Hippocampal formation (tissue), 2 donors: ENCODE measurements at places on chromosomes 13 and 19.

GRCh38 chr13:99968521-99969452 is 2.8 kb downstream of the ZIC5 start:
- no peak for DNase-seq

DNA sequence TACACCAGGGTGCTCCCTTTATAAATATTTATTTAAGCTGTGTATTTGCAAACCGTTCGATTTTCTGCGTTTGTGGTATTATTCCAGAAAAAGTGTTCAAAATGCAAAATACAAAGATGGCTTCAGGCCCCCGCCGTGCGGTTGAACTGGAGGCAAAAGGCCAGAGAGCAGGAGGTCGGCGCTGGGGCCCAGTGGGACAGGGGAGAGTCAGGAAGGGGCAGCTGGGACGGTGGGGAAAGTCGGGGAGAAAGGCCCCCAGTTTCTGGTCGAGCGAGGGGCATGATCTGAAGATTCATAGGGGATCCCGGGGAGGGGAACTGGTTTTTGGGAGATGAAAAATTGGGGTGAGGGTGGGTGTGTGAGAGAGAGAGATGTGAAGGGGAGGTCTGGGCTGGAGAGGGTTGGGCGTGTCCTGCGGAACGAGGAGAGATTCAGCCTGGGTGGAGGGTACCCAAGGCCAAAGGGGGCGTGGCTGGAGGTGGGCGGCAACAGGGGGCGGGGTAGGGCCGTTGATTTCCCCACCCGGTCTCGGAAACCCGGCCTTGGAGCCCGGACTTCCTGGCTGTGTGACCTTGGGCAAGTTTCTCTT is 678 bp downstream of the ISOC2 start:
- DNase-seq = peak; percentile 43

DNA sequence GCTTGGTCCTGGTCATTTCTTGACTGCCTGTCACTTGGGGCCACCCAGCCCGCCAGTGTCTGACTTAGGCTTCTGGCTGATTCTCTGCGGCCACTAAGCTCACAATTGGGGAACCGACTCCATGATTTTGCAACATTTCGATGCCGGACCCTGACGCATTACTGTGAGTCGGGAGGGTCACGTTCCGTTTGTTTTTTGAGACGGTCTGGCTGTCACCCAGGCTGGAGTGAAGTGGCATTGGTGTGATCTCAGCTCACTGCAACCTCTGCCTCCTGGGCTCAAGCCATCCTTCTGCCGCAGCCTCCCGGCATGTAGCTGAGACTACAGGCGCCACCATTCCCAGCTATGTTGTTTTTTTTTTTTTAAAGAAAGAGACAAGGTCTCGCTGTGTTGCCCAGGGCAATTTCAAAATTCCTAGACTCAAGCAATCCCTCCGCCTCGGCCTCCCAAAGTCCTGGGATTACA is 3.2 kb upstream of the ADAT3 start:
- no peak for DNase-seq

GRCh38 chr19:16661480-16662034 is 618 bp downstream of the TMEM38A start:
- DNase-seq = no peak

- no peak for DNase-seq
These were observed 29.1 kb upstream of the NCCRP1 start for GRCh38 chr19:39167461-39168257.

DNA sequence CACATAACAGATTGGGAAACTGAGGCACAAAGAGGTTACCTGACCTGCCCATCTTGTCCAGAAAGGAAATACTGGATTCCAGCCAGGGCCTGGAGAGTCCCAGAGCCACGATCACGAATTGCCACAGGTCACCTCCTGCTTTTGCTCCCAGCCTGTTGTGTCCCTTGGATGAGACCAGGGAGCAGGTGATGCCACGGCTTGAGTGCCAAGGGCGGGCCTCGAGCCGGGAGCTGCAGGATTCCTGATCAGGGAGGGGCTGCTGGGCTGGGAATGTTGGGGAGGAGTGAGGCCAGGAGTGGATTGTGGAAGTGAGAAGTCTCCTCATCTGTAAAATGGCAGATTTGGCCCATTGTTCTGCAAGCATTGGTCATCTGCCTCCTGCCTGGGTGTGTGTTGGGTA is 29.4 kb downstream of the DNM2 start:
- no peak for DNase-seq

- DNase-seq = no peak
These were observed 893 bp upstream of the NPHS1 start for GRCh38 chr19:35853038-35853756.

- DNase-seq = no peak
These were observed 12.2 kb upstream of the SLC7A9 start for GRCh38 chr19:32881766-32882165.

DNA sequence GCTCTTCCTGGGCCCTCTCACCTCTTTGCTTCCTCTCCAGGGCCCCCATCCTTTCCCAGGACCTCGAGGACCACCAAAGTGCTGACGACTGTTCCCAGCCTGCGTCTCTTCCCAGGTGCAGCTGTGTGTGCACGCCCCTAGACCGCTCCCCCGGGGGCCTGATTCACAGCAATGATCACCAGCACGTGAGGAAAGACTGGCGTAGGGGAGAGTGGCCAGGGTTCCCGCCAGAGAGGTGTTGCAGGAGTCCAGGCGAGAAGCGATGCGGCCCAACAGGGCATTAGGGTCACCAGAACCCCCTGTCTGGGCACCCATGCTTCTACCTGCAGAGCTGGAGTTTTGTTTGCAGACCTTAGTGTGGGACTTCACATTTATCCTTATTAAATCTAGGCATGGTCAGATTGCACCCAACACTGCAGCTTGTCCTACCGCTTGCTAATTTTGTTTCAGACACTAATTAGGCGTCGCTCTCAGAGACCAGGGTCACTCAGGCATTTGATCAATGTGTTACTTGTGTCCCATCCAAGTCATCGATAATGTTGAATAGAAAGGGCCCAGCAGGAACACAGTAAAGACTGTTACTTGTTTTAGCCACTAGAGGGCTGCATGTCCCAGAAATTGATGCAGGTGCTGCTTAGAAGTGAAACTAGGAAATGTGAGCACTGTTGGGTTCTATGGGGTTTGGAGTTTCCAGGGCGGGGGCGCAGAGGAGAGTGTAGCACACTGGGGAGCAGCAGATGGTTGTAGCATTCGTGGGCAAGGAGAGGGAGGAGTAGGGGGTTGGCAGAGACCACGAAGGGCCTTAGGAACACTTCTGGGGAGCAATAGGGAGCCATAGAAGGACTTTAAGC is 53.2 kb downstream of the CDADC1 start:
- DNase-seq = peak; percentile 92

- DNase-seq = no peak
These were observed 868 bp upstream of the UBAC2 start for GRCh38 chr13:99199541-99200431.

DNA sequence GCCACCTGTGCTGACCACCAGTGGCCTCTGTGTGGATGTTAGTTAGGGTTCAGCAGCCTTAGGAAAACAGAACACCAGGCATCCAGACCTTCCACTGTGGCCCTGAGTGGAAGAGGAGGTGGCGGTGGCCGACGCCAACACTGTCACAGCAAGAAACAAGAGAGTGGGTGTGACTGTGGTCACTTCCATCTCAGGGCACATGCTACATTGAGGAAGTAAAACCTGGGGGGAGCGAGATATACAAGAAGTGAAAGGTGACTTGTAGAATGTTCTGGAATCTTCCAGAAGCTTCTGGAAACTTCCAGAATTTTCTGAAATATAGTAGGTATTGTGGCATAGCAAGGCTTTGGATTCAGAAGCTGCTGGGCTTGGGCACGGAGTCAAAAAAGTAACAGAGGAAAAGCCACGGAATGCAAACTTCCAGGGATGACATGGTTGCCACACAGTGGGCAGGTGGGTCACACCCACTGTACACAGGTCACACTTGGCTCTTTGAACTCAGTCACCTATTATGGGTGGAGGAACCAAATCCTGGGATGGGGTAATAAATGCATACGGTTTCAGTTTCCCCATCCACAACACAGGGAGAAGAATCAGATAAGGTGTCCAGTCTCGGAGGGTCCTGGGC is 24.3 kb downstream of the GNG7 start:
- DNase-seq = no peak

DNA sequence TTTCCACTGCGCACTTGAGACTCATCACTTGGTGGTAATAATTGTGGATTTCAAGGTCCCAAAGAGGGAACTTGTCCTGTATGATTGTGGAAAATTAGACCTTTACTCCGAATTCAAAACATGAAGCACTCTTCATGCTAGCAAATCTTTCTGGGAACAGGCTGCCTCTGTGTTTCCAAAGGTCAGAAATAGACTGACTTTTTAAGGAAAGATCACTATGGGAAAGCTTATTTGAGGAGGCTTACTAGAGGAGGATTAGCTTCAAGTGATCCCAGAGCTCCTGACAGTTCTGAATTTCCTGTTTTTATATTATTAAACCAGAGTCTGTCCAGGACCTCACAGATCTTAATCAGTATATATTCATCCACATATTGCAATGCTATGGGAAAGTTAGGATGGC is 5.5 kb downstream of the WDFY2 start:
- no peak for DNase-seq

DNA sequence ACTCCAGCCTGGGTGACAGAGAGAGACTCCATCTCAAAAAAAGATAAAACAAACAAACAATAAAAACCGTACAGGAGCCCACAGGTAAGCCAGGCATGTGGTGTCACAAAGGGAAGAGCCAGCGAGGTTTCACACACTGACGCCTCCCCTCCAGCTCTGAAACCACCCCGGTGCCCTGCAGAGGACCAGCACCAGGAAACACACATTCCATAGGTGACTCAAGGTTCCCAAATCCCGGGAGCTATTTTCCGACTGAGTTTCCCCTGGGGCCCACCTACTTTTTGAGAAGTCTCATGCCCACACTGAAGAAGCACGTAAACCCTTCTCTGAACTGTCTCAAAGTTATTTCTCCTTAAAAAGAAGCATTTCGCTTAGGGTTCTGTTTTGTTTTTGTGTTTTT is 40.3 kb downstream of the RHPN2 start:
- no peak for DNase-seq

- DNase-seq = peak; percentile 42
These were observed 294.2 kb downstream of the ZNF536 start for GRCh38 chr19:30666301-30666803.

- DNase-seq = no peak
These were observed 13.9 kb downstream of the MPND start for GRCh38 chr19:4357095-4357797.

DNA sequence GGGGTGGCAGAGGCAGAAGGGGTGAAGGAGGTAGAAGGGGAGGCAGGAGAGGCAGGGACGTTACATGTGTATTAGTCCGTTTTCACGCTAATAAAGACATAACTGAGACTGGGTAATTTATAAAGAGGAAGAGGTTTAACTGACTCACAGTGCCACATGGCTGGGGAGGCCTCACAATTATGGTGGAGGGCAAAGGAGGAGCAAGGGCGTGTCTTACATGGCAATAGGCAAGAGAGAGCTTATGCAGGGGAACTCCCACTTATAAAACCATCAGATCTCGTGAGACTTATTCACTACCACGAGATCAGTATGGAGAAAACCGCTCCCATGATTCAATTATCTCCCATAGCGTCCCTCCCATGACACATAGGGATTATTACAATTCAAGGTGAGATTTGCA is 19.0 kb upstream of the ACOD1 start:
- DNase-seq = no peak

DNA sequence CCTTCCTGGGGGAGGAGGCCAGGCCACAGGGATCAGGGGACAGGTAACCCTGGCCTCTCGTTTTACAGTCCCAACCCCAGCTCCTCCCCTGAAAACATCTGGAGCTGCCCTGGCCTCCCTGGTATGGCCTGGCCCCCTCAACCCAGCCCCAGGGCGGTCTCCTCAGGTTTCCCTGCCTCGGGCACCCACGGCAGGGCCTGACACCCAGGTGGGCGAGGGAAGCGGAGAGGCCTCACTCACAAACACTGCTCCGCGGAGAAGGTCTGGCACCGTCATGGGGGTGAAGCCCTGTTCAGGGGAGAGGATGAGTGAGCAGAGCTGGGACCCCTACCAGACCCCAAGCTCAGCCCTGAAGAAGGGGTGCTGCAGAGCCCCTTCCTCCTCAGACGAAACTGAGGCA is 6.5 kb upstream of the CCER2 start:
- no peak for DNase-seq

GRCh38 chr13:102836471-102836870 is 9.4 kb upstream of the ERCC5 start:
- DNase-seq = no peak

- DNase-seq = no peak
These were observed 150.6 kb upstream of the RNF113B start for GRCh38 chr13:98327371-98328270.

DNA sequence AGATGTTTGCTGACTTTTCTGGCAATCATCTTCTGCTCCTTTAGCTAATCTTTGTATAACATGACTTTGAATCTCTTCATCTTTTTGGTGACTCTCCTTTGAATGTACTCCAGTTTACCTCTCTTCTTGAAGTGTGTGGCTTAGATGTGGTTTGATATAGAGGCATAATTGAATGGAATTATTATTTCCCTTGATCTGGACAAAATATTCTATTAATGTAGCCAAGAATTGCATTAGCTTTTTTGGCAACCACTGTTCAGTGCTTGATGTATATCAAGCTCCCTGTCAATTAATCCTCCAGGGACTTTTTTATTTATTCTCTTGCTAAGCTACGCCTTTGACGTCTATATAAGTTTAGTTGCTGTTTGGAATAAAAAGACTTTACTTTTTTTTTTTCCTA is 490.8 kb downstream of the PCDH20 start:
- no peak for DNase-seq

DNA sequence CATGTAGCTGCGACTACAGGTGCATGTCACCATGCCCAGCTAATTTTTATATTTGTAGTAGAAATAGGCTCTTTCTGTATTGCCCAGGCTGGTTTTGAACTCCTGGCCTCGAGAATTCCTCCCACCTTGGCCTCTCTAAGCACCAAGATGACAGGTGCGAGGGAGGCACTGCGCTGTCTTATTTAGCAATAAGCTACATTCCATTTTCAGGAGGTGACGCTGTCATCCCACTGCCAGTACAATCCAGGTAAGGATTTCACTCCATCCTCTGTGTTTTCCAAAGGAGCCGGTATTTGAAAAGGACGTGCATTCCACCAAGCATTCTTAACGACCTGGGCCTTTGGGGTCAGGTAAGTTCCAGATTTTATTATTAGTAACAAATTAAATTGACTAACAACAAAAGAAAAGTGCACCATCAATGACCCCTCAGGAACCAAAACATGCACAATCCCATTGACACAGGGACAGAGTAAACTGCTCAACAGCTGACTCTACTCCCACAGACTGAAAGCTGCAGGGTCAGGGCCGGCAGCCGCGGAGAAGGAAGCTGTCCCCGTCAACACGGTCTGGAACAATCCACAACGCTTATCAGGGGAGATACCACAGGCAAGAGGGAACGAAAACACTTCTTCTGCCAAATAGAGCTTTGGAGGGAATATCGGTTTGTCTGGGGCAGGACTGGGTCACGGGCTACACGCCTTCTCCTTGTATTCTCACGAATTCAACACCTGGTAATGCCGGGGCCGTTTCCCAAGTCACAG is 82.8 kb downstream of the INSR start:
- DNase-seq = no peak

GRCh38 chr19:56310462-56310861 is 4.2 kb downstream of the ZSCAN5A start:
- DNase-seq = no peak

DNA sequence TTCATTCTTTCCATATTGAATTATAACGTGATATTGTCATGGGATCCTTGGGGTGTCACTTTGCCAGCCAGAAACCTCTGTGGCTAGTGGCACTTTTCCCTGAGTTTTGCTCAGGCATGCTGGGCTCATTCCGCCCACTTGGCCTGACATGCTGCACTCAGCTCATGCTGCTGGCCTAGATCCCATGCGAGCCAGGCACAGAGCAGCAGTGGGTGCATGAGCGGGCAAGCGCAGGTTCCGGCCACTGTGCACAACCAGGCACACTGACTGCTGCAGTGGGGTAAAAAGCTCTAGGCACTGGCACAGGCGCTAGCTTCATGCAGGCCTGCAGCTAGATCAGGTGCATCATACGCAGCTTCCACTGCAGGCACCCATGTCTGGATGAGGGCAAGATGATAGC is 221.2 kb downstream of the MAB21L1 start:
- DNase-seq = no peak
